ENCODE measurements at places on chromosomes 16 and 17.
A peak's percentile ranks its signal among the peaks of the same experiment; 100 is the strongest.

GRCh38 chr16:47753659-47754058, 292.5 kb downstream of the PHKB start:
- DNase-seq: no peak

DNA sequence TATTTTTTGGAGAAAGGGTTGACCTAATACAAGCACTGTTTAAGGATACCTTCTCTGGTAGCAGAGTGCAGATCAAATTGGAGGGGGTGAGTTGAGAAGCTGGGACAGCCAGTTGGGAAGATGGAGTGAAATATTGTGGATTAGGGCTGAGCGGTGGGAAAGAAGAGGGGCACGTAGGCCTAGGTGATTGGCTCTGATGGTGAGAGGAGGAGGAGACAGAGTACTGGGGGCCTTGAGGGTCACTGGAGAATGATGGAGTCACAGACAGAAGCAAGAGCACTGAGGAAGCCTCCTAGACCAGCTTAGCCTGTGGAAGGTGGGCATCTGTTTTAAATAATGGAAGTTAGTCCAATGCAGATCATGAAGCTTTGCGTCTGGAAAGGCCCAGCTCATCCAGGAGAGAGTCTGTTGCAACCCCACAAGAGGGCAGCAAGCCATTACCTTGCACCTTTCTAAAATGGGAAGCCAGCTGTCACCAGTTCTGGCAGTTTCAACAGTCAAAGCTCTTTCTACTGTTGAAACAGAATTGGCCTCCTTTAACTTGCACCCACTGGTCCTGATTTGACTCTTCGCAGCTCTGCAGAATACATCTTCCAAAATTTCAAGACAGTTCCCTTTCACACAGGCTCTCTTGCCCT, 11.8 kb downstream of the SLC9A5 start:
- DNase-seq: no peak

DNA sequence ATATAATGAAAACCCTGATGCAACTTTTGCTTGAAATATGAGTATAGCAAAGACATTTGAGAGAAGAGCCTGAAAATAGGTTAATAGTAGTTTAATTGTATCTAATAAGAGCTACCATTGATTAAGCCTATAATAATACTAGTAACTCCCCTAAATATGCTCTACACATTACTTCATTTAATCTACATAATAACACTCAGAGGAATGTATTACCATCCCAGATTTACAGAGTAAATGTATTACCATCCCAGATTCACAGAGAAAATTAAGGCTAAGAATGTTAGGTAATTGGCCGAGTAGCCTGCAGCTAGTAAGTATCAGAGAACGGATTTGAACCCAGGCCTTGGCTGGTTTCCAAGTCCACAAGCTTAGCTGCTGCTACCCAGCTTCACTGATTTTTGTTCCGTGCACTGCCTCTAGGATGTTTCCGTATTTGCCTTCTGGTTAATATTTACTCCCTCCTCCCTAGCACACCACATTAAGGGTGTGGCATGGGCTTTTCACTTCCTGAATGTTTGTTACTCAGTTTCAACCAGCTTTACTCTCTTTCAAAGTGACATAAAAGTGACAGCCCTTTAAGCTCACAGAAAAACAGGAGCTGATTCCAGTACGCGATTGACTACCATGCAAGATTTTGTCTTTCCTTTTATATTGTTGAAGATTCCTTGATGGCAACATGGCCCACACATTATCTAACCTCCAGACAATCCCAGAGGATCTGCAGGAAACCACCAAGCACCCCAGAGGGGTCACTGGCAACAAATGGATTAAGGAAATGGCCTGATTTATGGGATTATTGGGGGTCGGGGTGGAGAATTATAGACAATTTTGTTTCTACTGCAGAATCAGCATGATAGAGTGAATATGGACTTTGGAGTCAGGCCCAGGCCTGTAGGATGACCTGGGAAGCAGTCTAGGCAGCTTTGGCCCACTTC, 26.7 kb upstream of the TOX3 start:
- DNase-seq: no peak

- DNase-seq: no peak
These were observed 83.7 kb downstream of the RTN4RL1 start for GRCh38 chr17:1941272-1942065.

- DNase-seq: no peak
These were observed 706 bp downstream of the HLF start for GRCh38 chr17:55265311-55266021.

GRCh38 chr16:51461255-51461654, 310.2 kb upstream of the SALL1 start:
- no peak for DNase-seq

- peak; percentile 28 for DNase-seq
These were observed 20.4 kb upstream of the YPEL2 start for GRCh38 chr17:59311051-59311468.

- DNase-seq: peak; percentile 16
These were observed 43.5 kb downstream of the TBX21 start for GRCh38 chr17:47776330-47777197.

- DNase-seq: no peak
These were observed 2.7 kb downstream of the PPP1R1B start for GRCh38 chr17:39629494-39629880.

DNA sequence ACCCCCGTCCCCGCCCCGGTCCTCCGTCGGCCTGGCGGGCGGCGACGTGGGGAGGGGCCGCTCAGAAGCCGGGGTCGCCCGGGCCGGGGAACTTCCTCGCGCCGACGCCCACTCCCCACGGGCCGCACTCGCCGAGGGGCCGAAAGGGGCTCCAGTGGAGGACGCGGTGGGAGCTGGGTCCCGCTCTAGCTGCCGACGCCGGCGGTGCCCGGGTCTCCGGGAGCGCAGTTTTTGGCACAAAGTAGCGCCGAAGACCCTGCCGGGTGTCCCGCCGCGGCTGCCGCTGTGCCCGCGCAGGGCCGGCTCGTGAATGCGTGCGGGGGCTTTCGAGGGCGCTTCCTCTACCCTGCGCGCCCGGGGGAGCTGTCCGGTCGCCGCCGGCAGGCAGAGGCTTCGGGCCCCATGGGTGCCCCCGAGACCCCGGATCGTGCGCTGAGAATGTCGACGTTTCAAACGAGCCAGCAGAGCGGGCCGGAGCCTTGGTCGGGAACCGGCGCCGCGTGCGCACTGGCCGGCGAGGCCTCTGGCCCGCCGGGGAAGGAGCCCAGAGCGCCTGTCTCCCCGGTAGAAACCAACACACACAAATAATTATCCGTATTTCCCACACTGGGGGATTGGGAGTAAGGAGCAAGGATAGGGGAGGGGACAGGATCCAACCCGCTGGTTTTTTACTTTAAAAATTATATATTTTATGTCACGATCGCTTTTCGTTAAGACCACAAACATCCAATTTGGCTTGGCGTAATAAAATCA, 46.6 kb upstream of the SLC38A10 start:
- DNase-seq: no peak

DNA sequence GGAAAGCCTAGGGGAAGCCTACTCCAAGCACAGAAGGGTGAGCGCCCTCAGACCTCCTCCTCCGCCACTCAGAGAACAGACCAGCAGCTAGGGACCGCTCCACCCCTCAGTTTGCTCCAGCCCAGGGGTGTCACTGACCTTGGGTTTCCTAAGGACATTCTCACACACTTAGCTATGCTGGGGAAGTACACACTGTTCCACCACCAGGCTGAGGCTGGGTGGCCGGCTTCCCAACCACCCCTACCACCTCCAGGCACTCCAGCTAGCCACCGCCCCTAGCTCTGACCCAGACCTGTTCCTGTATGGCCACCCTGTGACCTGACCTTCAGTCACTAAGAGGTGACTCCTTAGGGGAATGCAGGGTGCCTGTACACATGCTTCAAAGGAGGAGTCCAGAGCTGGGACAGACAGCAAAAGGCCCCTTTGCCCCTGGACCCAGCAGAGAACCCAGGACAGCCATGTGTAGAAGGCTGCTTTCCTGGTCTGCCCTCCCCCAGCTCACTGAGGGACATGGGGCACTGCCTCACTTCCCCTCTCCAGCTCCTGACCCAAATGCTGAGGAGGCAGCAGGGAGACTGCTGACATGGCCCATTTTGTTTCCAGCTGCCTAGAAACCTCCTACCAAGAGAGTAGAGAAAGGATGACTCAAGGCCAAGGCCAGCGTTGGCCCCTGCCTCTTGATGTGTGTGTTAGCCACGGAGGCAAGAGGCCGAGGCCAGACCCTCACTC, 6.7 kb downstream of the HSPB9 start:
- no peak for DNase-seq

DNA sequence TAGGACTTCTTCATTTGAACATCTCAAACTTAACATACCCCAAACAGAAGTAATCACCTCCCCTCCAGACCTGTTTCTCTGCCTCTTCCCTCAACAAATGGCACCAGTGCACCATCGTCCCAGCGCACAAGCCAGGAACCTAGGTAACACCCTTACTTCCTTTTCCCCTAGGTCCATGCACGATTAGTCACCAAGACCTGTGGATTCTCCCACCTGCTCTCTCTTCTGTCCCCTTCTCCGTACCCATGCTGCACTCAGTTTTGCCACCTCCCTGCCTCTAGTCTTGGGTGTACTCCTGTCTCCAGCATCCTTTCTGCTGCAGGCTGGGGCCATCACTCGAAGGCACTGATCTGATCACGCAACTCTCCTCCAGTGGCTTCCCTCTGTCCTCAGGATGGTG, 3.2 kb downstream of the EMC8 start:
- DNase-seq: no peak

DNA sequence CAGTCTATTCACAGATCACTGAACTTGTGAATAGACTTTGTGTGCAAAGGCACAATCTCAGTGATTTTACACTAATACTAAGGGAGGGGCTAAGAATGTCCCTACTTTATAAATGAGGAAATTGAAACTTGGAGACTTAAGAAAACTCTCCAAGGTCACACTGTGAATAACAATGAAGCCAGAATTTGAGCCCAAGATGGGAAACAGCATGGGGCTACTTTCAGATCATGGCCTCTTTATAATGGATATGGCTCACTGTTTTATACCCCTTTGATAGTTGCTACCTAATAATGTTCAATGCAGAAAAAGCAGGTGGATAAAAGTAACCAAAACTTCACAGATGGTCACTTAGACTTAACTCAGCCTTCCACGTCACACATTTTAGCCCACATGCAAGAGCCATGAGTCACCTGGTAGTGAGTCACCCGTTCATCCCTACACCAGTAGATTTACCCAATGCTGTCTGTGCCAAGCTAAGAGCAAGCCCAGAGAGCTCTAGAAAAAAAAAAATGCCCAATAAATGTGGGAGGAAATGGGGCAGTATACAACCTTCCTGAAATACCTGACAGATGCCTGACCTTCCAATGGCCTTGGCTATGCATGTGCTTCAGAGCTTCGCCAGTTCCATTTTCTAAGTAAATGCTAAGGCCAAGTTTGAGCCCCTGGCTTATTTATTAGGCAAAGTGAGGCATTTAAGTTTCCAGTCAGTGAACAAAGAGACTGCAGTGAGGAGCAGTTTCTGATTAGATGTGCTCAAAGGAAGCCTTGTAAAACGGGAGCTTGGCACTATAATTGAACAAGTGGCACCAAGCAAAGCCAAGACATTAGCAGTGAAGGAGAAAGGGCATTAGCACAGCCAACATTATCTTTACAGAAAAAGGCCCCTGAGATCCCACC, 219.7 kb downstream of the TMEM114 start:
- DNase-seq: no peak

- DNase-seq: no peak
These were observed 12.4 kb downstream of the IRF8 start for GRCh38 chr16:85911251-85911930.

DNA sequence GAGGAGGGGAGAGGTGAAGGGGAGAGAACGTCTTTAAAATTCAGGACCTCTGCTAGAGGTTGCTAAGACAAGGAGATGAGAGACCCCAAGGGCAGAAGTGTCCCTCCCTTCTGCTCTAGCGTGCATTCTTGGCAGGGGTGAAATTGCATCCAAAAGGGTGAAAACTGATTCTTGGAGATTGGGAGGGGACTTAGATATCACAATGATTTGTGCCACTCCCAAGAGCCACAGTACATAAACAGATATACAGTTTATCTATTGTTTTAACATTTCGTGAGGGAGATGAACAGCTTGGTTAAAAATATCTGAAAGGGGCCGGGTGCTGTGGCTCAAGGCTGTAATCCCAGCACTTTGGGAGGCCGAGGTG, 12.8 kb downstream of the CAVIN1 start:
- DNase-seq: no peak

DNA sequence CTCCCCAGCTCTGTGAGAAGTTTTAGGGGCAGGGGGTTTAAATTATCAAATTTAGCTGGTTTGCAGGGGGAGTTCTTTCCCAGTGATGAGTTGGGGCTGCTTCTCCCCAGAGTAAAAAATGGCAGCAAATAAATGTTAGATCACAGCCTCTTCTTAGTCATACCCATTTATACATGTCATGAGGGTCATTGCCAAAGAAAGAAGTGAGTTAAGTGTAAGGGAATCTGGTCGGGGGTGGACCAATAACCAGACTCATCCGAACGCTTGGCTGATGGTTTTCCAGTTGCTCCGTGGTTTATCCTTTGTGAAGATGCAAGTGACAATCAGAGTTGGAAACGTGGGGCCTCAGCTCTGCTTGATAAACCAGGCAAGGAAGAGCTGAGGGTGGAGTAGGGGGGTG, 87.1 kb downstream of the PLXDC1 start:
- DNase-seq: no peak

GRCh38 chr16:2003827-2004641, 5.6 kb downstream of the ZNF598 start:
- peak; percentile 74 for DNase-seq

DNA sequence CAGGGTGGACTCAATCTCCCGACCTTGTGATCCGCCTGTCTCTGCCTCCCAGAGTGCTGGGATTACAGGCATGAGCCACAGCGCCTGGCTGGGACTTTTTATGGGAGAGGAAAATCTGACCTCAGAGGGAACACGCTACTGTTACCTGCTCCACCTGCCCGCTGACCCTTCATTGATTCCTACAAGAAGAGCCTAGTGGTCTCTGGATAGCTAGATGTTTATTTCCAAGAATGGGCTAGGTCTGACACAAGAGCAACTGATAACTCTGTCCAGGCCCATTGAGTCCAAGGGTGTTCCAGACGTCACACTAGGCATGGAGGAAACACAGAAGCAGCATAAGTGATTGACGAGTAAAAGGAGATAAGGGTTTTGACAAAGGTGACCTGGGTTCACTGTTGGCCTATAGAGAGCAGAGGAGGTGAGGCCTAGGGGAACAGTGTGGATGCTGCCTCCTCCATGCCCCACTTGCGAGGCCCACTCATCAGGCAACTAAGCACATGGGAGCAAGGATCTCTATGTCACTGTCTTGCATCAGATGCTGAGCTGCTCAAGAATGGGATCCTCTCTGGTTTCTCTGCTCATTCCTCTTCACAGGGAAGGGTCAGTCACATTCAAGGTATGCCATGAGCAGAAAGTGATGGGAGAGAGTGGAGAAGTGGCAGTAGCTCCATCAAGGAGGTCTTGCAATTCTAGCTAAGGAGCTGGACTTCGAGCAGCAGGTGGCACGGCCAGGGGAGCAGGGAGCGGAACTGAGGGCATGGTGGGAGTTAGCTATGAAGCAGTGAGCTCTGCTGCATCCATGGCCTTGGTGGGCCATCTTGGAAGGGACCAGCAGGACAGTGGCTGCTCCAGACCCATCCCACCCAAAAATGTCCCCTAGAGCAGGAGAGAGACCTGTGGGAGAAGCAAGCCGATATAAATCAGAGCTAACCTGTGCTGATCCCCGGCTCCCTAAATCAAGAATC, 145.2 kb downstream of the WSCD1 start:
- DNase-seq: no peak

GRCh38 chr16:56931271-56931891, 561 bp upstream of the HERPUD1 start:
- no peak for DNase-seq

Measured in stimulated activated CD4-positive, alpha-beta T cell treated with anti-CD3 and anti-CD28 coated beads, Interleukin-2, amount 100 ng/mL, for 4 hours (primary cell).